Activated CD4-positive, alpha-beta T cell treated with anti-CD3 and anti-CD28 coated beads for 24 hours (primary cell): ENCODE measurements at places on chromosomes 6 and 20.

DNA sequence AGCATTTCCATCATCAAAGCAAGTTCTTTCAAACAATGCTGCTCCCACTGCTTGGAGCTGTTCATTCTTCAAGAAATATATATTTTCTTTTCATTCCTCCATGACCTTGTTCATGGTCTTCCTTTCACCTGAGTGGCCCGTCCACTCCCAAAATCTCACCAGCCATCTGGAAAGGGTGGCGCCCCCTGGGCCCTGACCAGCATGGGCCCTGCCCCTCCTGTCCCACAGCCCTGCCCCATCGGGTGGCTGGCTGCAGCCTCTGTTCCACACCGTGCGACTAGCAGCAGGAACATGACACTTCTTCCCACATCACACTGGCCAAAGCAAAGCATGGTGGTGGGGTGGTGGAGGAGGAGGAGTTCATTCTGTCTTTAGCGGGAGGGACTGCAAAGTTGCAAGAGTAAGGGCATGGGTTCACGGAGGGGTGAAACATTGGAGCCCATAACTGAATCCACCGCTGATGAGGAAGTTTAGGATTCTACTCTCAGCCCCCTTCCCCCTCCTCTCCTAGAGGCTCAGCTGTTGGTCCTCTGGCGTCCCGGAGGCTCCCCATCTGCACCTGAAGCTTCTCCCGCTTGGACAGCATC lies 195.2 kb upstream of the SLC24A3 start:
- no peak for DNase-seq

DNA sequence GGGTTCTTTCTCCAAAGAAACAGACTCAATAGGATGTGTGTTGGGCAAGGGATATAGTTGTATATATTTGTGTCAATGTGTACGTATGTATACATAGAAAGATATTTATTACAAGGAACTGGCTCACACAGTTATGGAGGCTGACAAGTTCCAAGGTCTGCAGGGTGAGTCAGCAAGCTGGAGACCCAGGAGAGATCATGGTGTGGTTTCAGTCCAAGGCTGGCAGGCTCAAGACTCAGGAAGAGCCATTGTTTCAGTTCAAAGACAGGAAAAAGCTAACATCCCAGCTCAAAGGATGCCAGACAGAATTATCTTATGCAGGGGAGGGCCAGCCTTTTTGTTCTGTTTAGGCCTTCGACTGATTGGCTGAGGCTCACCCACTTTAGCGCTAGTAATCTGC lies 89.9 kb upstream of the RALGAPA2 start:
- no peak for DNase-seq

- DNase-seq, result no peak
These were observed 537 bp downstream of the TCP1 start for GRCh38 chr6:159788753-159789376.

GRCh38 chr6:73282871-73283270 lies 19.9 kb upstream of the KHDC1 start:
- DNase-seq, result no peak

DNA sequence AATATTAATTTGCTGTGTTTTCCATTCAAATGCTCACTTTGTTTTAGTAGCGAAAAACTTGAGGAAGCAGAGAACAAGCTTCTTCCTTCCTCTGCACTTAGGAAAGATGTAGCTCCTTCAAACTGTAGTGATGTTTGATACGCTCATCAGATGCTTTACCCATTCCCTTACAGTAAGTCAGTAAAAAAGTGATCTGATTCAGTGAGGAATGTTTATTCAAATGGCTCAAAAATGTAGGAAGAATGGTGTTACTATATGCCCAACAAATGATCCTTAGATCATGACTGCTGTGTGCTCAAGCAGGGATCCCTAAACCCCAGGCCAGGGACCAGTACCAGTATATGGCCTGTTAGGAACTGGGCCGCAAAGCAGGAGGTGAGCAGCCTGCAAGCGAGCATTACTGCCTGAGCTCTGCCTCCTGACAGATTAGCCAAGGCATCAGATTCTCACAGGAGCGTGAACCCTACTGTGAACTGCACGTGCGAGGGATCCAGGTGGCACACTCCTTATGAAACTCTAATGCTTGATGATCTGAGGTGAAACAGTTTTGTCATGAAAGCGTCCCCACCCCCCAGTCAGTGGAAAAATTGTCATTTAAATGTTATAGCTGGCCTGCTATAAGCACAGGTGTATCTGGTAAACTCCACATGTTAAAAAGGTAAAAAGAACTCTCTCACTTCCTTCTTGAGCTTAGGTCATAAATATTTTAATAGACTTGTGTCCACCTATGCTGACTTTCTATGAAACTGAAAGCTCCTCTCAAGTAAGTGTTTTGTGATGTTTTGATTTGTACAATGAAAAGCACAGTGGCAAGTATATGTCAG lies 187.2 kb downstream of the FOXC1 start:
- DNase-seq, result no peak

DNA sequence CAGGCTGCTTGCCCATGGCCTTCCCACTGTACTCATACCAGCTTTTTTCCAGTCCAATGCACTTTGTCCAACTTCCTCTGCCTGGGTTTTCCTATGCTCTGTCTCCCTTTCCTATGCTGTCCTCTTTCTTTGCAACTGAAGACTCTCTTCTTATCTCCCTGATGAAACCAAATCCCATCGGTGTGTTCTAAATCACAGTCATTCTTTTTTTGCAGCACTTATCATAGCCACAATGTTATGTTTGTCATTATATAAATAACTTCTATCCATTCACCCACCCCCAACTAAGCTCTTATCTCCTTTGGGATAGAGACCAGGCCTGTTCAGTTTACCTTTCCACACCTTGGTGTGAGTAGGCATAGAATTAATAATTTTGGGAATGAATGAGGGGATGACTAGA lies 121.0 kb downstream of the GPX5 start:
- no peak for DNase-seq

- DNase-seq, result no peak
These were observed 175.9 kb downstream of the ARID1B start for GRCh38 chr6:156953127-156953478.

DNA sequence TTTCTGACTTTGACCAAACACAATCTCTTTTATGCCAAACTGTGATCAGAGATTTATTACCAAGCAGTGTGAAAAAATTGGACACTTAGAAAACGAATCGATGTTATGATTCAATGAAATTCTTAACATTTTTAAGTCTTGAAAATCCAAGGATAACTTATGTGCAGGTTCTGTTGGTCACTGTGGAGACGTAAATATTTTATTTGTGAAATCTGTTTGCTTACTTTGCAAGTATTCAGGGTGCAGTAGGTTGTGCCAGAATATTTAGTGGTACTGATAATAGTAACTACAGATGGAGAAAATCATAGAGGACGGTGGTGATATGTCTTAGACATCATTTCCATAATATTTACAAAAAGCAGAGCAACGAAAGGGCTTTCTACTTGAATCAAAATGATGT lies 97.3 kb downstream of the BMP2 start:
- no peak for DNase-seq

GRCh38 chr20:41261260-41261659 lies 56.3 kb downstream of the ZHX3 start:
- DNase-seq, result no peak

DNA sequence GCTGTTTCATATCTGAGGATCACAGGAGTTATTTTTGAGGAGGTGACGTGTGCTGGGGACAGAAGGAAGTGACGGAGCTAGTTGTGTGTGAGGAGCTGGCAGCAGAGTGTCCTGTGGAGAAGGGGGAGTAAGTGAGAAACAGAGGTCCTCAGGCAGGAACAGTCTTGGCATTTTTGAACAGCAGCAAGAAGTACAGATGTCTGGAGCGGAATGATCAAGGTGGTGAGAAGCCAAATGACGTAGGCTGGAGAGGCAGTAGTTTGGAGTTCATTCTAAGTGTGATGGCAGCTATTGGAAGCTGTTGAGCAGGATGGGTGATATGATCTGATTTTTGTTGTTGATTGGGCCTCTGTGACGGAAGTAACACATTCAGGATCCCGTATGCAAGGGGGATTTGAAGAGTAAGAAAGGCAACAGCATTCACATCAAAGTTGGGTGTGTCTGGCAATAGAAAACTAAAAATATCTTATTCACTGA lies 52.3 kb downstream of the SOBP start:
- no peak for DNase-seq

GRCh38 chr6:151379933-151380847 lies 11.2 kb downstream of the ZBTB2 start:
- DNase-seq, result no peak

GRCh38 chr6:115690854-115691253 lies 369.8 kb downstream of the FRK start:
- no peak for DNase-seq

DNA sequence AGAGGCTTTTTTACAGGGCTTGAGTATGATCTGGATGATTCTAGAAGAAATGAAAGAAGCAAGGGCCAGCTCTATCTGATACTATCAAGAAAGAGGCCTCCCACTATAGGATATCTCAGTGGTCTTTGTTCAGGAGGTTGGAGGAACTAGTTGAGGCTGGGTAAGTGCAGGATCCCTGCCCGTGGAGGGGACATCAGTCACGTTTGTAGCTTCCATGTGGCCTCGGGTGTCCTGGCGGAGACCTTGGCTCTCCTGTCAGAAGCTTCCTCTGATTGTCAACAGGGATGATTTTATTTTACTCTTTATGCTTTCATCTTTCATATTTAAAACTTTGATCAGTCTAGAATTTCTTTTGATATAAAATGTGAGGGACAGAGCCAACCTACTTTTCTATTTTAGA lies 86.6 kb downstream of the PHACTR3 start:
- no peak for DNase-seq

DNA sequence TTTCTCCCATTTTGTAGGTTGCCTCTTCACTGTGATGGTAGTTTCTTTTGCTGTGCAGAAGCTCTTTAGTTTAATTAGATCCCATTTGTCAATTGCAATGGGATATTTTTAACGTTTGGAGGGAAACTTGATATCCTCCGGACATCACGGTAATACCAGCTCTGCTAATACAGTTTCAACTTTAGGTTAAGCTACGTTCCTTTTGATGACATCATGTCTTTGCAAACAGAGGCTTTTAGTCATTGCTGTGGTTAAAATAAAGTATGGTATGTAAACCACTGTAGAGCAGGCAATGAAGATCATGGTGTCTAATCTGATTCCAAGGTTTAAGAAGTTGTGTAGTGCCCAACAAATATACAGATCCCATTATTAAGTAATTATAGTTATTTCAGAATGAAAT lies 168.0 kb upstream of the CHD6 start:
- no peak for DNase-seq

DNA sequence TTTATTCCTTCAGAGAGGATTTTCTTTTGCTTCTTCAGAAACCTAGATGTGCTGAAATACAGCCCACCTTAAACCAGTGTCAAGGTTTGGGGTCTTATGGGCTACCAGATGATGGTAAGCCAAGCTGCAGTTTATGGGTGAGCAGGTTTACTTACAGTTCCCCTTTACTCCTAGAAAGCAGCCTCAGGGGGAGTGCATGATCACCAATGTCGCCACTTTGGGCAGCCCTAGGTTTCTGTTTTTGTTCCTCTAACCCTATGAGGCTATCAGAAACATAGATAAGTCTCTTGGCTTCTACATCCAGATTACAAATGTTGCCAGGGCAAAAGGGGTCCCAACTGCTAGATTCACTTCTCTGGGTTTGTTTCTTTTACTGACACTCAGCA lies 67.2 kb downstream of the TRIM27 start:
- no peak for DNase-seq

GRCh38 chr20:63878899-63879663 lies 14.0 kb downstream of the TPD52L2 start:
- DNase-seq, result no peak

DNA sequence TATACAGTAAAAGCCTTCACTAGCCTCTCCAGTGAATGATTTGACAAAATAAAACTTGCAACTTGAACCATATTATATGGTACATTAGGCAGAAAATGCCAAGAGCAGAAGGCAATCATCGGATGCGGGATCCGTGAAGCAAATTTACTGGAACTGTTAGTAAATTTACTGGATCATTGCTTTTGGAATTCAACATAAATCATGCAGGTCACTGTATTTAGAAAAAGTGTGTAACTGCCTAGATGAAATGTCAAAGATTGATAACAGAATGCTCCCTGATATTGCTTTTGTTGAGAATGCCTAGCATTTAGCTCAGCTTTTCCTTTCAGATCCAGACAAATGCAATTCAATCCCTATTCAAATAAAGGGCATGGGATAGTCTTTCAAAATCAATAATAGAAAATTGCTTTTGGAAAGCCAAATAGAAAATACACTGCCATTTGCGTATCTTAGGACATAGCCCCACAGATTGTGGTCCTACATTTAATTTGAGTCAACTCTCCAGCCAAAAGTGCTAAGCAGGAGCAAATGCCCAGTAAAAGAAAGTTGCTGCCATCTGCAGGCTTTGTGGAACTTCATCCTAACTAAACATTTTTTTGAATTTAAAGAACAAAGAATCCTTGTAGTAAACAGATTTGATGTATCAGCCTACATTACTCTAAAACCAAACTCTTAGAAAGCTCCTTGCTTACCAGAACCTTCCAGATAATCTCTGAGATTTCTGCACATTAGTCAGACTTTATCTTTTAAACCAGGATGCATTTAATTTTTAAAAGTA lies 109.5 kb upstream of the HSF2 start:
- no peak for DNase-seq

DNA sequence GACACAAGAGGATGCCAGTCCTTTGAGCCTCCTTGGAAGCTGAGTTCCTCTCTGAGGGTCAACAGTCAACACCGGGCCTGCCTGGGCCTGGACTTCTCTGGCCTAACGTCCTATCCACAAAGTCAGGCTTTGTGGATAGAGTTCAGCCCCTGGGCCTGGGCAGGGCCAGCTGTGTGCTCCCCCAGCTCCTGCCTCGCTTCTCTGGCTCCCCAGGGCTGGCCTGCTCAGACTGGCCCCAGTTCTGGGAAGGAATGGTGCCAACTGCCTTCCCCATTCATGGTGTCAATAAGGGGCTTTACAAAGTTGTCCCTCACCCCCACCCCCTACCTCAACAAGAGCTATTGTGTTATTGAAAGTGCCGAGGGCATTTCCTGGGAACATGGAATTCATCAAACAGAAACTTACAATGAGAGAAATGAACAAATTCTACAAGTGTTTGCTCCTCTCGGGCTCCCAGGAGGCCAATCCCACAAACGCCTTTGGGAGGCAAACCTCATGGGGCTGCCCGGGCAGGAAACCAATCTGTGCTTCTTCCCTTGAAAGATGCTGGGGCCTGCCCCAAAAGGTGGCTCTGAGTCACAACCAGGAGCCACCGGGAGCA lies 26.5 kb upstream of the PPP1R14C start:
- no peak for DNase-seq

DNA sequence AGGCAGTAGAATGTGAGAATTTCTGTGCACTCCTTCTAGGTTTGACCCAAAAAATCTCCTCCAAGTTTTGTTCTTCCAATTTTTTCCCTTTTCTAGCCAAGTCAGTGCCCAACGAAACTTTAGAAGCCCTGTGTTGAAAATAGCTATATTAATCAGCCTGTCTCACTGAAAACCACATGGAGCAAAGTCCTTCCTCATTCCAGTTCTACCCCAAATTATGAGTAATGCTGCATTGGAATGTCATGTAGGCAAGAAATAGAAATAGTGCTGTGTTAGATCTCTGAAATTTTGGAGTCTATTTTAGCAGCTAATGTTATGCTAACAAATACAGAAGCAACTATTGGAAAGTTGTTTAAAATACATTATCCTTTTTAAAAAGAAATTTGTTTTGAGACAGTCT lies 725.5 kb downstream of the TBC1D32 start:
- no peak for DNase-seq

GRCh38 chr6:39836606-39837005 lies 44.4 kb downstream of the DAAM2 start:
- no peak for DNase-seq
